Thyroid gland (tissue), 4 donors: ENCODE measurements at places on chromosomes 13 and 19. TPM values are rescaled to one million over a fixed set of nuclear protein-coding genes. Genes with fewer than 3 reads are reported as not detected.

DNA sequence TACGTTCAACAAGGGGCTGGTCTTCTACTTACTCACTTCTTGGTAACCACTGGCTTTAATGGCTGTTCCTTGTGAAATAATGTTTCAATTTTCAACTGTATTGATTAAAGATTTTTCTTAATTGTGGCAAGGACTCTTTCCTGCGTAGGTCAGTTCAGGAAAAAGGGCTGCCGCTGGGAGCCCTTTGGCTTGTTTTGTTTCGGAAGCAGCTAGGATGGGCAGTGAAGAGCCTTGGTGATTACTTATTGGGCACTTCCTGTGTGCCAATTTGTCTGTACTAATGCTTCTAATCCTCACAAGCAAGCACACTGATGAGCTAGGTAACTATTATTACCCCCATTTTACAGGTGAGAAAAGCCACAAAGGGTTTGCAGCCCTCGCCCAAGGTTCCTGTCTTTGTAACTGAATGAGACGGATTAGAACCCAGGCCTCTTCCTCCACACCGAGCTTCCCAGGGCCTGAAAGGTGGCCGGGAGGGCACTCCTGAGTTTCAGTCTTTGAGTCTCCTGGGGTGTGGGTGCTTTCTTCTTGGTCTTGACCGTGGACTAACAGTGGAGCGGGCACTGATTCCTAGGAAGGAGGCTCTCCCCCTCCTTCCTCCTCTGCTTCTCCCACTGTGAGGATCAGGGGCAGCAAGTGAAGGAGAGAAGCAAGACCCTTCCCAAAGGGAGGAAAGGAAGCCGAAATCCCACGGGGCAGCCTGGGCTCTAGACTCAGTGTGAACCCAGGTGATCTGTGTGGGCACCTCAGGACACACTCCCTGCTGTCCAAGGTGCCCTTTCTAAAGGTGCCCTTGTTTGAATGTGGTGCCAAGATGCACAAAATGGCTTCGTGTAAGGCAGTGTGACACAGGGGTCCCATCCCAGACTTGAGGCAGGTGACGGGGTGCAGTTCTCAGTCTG is 3.7 kb downstream of the COL4A2 start:
- no peak for DNase-seq

The DKKL1 gene
- total RNA-seq = not detected

The CCL25 gene
- total RNA-seq = not detected

The DENND1C gene
- 1.8 TPM for total RNA-seq
